NCI-H1105 treated with DMSO at 0.1 percent for 48 hours (cell line): ENCODE measurements at places on chromosomes 5 and 9.

GRCh38 chr9:87237336-87237735, 260.3 kb upstream of the DAPK1 start:
- DNase-seq: no peak

- DNase-seq: no peak
Observed at GRCh38 chr9:126564128-126564527, 49.6 kb upstream of the LMX1B start.

GRCh38 chr9:111566234-111566633, 33.2 kb downstream of the PTGR1 start:
- no peak for DNase-seq

DNA sequence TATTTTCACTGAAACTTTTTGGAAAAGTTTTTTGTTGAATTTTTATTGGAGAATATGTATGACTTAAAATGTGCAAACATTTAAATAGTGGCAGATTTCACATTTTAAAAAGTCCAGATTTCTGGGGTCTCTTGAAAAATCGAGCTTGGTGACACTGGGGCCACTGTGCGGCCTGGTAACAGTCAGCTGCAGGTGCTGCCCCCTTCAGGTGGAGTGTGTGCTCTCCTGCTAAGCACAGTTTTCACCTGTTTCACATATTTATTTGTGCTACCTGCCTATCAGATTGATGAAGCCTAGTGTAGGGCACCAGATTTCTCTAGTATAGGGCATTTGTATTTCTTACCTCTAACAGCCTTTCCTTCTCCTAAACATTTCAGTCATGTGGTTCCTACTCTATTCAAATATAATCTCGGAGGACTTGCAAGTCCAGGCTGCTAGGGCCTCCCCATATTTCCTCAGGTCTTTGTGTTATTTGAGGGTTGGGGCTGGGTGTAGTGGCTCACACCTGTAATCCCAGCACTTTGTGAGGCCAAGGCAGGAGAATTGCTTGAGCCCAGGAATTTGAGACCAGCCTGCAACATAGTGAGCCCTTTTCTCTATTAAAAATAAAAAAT, 95.8 kb upstream of the KLF9 start:
- DNase-seq: no peak

DNA sequence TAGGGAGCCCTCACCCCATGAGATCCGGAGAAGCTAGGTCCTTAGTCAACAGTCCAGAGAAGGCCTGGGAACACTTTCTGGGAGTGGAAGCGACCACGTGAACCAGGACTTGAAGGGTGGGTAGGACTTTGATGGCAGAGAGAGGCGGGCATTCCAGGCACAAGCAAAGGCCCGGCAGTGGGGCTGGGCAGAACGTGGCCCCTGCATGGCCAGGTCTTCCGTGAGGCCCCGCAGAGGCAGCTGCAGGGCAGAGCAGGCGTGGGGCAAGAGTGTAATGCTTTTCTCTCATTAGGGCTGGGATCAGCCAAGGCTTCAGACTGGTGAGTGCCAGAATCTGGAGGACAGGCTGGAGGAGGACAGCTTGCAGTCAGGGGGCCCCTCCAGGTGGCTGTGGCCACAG, 184.1 kb downstream of the PAX5 start:
- DNase-seq: no peak

- no peak for DNase-seq
Observed at GRCh38 chr5:93746406-93747056, 5.1 kb upstream of the POU5F2 start.

- DNase-seq: no peak
Observed at GRCh38 chr5:51651889-51652288, 268.6 kb downstream of the ISL1 start.

DNA sequence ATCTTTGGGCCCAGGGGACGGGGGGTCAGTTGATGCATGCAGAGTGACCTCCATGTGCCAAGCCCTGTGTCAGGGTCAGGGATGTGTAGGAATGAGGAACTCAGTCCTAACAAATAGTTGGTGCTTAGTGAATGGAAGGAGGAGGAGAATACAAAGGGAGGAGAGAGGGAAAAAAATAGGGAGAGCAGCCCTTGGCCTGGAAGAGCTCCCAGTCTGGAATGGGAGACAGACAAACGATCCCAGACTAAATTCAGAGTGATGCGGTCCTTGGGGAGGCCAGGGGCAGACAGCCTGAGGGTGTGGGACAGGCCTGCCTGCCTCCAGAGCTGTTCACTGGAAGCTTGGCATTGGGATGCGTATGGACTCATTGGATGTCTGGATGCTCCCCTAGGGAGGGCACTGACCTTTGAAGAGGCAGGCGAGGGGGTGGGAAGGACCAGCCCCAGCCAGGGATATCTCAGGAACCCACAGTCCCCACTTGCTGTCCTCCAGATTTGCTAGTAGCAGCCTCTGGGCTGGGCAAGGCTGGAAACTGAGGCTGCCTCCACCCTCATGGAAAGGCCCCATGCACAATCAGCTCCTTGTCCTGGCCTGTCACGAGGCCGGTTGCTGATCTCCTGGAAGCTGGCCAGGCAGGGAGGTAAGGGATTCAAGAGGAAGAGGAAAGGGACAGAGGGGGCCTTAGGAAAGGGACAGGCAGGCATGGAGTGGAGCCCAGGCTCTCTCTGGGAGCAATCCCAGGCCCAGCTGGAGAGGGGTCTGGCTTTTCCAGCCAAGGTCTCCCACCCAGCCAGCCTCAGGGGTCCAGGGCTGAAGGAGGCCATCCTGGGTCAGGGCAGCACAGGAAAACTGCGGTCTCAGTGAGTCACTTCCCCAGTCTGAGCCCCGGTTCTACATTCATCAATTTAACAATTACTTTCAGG, 69.0 kb upstream of the GGTA1 start:
- no peak for DNase-seq

DNA sequence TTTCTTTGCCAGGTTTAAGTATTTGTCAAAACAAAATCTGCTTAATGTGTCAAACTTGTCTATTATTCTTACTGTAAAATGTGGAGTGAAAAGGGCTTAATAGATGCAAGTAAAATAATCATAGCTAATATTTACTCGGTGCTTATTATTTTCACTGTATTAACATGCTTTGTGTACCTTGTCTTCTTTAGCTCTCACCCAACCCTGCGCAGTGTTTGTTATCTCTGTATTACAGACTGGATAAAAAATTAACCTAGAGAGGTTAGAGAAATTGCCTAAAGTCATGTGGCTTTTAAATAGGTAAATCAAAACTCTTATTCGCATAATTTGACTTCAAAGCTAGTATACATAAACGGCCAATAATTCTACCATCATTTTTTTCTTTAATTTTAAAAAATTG, 1864.8 kb downstream of the MAT2B start:
- no peak for DNase-seq

DNA sequence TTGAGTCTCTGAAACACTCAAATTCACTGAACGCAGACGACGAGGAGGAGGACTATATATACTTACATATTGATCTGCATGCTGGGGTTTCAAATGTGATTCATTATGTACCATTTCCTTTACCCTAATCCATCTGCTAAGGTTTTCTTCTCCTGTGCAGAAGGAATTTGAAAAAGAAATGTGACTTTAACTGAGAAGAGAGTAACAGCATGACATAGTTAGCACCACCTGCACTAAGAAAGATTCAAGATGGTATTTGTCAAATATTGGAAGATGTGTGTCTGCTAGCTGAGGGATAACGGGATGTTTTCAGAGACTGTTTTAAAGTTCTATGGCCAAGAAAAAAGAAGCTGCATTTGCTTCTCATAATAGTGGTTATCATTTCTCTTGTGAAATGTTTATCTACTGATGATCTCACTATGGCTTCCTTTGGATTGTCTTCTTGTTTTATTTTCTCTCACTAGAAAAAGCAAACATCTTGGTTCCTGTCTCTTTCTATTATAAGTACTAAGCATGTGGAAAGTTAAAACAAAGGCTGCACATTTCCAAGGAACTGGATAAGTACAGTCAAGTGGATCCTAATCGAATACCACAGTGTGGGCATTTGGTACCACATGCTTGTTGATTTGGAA, 89.8 kb upstream of the TLE4 start:
- no peak for DNase-seq

- DNase-seq: no peak
Observed at GRCh38 chr5:167802755-167803431, 488.6 kb upstream of the WWC1 start.

- DNase-seq: no peak
Observed at GRCh38 chr5:9712506-9712905, 82.4 kb upstream of the TAS2R1 start.

GRCh38 chr5:63131626-63132285, 553.1 kb downstream of the LRRC70 start:
- DNase-seq: no peak

- DNase-seq: no peak
Observed at GRCh38 chr5:167355346-167355745, 936.1 kb upstream of the WWC1 start.

DNA sequence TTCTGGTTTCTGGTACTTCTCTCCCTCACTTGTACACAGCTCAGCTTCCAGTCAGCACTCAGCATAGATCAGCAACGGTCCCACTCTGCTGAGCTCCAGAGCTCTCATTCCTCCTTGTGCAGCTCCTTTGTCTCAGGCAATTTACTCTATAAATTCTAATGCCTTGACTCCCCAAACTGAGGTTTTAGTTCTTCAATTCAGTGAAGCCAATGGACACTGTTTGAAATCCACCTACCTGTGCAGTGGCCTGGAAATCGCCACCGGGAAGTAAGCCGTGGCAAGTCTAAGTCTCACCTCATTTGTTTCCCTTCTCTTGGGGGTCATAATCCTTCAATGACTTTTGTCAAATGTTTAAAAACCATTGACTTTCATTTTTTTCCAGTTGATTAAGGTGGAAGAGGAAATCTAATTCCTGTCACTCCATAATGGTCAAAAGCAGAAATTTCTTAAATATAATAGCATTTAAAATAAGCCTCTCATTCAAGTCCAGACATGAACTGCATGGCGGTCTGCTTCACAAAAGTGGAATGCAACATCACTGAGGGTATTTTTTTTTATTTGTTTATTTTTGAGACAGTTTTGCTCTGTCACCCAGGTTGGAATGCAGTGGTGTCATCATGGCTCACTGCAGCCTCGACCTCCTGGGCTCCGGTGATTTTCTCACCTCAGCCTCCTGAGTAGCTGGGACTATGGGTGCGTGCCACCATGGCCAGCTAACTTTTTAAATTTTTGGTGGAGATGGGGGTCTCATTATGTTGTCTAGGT, 79.6 kb downstream of the C7 start:
- no peak for DNase-seq

- DNase-seq: no peak
Observed at GRCh38 chr5:5705010-5705409, 282.5 kb downstream of the ICE1 start.

GRCh38 chr5:34903260-34903659, 12.0 kb downstream of the RAD1 start:
- no peak for DNase-seq

DNA sequence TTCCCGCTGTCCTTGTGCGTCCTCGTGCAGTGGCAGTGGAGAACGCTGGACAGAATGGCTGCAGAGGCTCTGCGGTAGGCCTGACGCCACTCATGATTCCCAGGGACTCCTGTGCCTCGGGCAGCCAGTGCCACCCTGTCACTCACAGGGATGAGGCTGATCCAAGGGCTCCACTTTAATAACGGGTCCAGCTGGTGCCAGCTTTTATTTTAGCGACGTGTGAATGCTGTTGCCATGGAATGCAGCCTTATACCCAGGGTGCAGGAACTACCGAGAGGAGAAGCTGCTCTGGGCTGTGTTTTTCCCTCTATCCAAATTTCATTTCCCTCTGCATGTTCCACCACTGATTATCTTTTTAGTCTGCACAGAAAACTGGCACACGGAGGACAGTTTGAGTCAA, 15.8 kb upstream of the NTNG2 start:
- DNase-seq: no peak

DNA sequence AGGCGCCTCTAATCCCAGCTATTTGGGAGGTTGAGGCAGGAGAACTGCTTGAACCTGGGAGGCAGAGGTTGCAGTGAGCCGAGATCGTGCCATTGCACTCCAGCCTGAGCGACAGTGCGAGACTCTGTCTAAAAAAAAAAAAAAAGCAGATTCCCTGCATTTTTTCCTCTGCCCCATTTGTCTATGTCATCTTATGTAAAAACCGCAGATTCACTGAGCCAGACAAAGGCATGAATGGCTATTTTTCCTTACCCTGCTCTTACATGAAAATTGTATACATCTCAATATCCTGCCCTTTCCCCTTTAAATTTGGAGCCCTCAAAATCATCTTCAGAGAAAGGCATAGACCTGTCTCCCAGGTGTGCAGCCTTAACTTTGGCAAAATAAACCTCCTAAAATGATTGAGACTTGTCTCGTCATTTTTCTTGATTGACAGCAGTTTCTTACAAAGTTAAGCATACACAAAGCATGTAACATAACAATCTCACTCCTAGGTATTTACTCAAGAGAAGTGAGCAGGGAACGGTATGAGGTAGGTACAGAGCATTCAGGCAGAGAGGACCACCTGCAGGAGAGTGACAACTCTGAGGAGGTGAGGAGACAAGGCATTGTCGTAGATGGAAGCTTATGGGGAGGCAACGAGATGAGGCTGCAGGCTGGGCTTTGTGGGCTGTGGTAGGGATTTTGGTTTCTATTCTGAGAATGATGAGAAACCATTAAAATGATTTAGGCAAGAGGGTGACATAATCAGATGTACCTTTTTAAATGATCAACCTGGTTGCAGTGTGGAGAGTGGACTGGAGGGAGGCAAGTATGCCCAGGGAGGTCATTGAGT, 65.7 kb upstream of the IL6ST start:
- DNase-seq: no peak

DNA sequence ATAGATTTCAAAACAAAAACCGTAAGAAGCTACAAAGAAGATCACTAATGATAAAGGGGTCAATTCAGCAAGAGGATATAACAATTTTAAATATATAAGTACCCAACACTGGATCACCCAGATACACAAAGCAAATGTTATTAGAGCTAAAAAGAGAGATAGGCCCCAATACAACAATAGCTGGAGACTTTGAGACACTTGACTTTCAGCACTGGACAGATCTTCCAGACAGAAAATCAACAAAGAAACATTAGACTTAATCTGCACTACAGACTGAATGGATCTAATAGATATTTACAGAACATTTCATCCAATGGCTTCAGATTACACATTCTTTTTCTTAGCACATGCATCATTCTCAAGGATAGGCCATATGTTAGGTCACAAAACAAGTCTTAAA, 46.3 kb upstream of the TAF1L start:
- DNase-seq: no peak

DNA sequence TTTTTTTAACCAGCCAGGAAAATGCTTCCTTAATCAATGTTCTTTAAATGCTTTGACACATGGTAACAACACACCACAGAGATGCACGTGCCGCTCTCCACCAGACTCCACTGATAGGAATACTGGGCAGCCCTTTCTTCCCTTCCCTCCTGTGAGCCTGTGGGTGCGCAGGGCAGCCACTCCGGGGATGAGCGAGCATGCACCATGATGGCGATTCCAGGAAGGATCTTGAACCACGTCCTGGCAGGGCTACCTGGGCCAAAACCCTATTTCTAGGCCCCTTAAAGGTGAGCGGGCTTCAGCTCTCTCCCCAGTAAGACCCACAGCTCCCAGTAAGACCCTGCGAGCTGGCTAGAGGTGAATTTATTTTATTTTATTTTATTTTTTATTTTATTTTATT, 128.2 kb downstream of the MVB12B start:
- no peak for DNase-seq
